GM06990 (cell line): ENCODE measurements at places on chromosomes 7 and 10.

DNA sequence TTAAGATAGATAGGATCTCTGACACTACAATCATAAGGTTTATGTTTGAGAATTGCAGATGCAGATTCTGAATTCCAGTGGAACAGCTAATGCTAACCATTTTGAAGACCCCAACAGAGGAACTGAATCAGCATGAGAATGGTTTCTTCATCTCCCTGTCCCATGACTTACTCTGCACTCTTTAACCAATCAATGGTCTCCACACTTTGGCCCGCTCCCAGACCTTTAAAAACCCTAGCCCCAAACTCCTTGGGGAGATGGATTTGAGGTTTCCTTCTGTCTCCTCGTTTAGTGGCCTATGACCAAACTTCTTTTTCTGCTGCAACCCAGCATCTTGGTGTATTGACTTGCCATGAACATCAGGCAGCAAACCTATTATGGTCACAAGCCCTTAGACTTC lies 804.9 kb downstream of the LRMDA start:
- DNase-seq: no peak

- DNase-seq: no peak
Observed at GRCh38 chr10:106741006-106741530, 423.4 kb downstream of the SORCS1 start.

DNA sequence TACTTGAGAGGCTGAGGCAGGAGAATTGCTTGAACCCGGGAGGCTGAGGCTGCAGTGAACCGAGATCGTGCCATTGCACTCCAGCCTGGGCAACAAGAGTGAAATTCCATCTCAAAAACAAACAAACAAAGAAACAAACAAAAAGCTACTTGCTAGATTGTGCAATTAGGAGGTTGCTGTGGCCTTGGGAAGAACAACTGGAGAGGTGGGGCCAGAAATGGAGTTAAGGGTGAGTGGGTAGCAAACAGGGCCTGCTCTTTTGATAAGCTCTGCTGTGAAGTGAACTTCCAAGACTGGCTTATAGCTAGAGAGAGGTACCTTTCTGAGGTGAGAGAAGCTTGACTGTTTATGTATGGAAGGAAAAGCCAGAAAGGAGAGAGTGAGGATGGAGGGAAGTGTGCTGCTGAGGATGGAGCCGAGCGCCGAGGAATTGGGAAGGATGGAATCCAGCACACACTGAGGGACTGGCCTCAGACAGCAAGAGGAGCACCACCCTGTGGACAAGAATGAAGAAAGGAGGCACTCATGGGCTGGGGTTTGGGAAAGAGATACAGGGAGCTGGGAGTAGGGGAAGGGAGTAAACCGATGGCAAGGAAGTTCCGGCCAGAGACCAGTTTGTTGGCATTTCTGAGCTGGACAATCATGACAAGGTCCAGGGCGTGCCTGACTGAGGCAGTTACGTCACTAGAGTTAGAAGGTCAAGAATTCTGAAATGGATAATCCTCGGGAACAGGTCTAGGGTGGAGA lies 7.0 kb upstream of the RPEL1 start:
- DNase-seq: no peak

DNA sequence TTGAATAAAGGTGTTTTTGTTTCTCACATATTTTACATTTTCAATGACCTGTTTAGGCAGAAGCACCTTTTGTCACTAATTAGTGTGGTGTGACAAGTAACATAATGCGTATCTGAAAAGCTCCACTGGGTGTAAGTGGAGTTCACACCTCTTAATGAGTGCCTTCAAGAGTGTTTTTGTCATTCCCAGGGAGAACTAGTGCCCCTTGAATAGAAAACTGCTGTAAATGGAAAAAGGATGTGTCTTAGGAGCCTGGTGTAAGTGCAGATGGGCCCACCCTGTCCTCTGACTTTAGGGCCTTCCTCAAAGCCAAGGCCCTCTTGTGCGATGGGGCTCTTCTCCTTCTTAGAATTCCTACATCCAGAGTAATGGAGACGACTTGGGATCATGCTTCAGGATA lies 170.0 kb downstream of the MGMT start:
- DNase-seq: no peak

DNA sequence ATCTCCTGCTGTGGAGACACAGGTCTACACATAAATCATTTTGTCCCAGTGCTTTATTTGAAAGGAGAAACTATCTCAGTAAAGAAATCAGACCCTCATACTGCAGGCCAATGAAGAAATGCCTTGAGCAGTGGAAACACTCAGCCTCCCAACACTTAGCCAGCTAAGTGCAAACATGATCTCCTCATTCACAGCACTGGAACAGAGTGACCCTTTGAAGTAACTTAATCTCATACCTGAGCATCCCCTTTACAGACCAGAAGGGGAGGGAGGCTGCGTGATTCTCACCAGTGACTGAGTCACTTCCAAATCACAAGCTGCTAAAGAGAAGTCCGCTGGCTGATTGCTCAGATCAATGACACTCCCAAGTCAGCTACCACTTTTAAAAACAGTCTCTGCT lies 4.5 kb downstream of the CHST15 start:
- no peak for DNase-seq

GRCh38 chr7:151186640-151187408 lies at the start of gene ASB10:
Gene ASB10, minus strand, starts transcription at chr7:151187250. Its CDS starts 120 bp downstream, at chr7:151187130.
- DNase-seq: no peak

GRCh38 chr7:572416-573268 lies 53.0 kb upstream of the PDGFA start:
- no peak for DNase-seq

DNA sequence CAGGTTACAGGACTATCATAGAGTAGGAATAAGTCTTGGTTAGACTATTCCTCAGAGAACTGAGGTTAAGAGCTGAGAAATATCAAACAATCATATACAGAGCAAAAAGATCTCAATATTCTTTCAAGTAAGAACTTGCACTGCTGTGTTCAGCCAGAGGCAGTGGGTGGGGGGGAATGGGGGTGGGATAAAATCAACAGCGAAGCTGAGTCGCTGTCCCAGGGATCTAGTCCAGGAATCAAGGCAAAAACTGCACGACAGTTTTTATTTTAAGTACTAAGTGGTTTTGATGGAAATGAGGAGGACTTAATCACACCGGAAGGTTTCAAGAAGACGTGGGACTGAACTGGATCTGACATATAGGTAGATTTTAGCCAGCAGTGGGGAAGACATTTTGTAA lies 159.1 kb downstream of the SRPK2 start:
- no peak for DNase-seq

DNA sequence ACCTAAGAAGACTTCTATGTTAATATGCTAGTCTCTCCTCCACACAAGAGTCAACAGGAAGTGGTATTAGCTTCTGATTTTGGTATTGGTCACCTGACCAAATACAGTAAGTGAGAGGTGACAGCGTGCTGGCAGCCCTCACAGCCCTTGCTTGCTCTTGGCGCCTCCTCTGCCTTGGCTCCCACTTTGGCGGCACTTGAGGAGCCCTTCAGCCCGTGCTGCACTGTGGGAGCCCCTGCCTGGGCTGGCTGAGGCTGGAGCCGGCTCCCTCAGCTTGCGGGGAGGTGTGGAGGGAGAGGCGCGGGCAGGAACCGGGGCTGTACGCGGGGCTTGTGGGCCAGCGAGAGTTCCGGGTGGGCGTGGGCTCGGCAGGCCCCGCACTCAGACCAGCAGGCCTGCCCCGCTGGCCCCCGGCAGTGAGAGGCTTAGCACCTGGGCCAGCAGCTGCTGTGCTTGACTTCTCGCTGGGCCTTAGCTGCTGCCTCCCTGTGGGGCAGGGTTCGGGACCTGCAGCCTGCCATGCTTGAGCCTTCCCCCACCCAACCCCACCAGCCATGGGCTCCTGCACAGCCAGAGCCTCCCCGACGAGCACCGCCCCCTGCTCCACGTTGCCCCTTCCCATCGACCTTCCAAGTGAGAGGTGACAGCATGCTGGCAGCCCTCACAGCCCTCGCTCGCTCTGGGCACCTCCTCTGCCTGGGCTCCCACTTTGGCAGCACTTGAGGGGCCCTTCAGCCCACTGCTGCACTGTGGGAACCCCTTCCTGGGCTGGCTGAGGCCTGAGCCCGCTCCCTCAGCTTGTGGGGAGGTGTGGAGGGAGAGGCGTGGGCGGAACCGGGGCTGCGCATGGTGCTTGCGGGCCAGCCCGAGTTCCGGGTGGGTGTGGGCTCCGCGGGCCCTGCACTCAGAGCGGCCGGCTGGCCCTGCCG lies 4.2 kb upstream of the ACSL5 start:
- DNase-seq: no peak

GRCh38 chr7:138595454-138595853 lies 105.7 kb downstream of the SVOPL start:
- no peak for DNase-seq

DNA sequence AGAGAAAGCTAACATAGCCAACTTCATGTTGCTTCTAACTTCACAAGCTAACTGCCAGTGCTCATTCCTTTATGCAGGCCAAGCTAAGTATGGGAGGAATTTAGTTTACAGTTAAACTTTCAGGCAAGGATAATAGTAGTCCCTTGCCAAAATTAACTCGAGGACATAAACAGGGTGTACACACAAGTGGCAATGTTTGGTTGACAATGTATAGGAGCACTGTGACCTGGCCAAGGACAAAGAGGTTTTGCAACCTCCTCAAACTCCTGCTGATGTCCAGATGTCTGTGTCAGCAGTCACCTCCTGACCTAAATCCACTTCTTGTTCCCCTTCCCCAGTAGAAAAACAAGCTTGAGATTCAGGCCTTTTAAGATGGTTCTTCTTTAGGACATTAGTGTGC lies 494.6 kb upstream of the KLF6 start:
- DNase-seq: no peak

DNA sequence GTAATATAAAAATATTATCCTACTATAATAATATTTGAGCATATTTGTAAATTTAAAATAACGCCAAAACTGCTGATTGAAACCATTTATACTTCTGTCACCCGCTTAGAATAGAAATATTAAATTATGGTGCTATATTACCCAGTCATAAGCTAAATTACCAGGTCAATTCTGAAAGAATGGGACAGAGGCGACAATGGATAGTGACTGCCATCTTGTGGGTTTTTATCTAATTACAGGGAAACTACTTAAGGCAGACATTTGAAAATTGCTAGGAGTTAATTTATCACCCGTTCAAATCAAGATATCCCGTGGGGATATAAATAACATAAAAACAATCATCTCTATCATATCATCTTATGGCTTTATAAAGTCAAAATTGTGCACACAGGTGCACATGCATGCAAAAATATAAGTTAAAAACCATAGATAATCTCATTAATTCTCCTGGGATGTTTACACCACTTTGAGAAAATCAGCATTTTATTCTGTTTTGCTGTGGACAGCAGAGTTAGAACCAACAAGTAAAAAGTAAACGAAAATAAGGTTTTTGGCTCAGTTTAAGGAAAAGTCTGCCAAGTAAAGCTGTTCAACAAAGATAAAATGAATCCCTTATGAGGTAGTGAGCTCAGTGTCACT lies 41.3 kb upstream of the HPSE2 start:
- DNase-seq: no peak

- no peak for DNase-seq
Observed at GRCh38 chr10:42992156-42992956, 84.5 kb upstream of the RET start.

- DNase-seq: no peak
Observed at GRCh38 chr7:157892751-157893523, 556.1 kb downstream of the DNAJB6 start.

DNA sequence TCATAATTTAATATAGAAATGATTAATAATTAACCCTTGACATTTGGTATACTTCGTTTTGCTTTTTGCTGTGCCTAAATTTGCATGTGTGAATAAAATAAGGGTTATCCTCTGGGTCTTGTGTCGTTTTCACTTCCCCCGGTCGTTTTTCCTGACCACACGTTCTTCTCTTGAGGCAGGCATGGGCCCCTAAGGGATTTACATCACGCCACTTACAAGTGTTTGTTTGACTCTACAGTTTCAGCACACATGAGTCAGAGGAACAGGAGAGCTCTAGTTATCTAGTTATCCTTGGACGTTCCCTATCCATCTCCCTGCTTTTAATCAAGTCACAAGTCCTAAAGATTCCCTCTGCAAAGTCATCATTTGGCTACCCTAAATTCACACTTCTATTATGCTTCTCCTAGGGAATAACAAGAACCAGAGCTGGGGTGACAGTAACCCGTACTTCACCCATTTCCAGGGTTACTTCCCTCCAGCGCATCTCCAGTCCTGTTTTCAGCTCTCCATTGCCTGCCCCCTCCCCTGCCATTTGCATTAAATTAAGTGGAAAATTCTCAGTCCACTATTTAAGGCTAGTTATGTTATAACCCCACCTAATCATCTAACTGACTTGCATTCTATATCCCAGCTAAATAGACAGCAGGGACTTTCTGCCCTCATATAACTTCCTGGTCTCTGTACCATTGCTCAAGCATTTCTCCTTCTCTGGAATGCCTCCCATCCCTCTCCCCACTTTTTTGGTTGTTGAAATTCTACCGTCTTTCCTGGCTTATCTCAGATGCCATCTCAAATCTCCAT lies 206.9 kb downstream of the PTEN start:
- DNase-seq: peak; percentile 64

DNA sequence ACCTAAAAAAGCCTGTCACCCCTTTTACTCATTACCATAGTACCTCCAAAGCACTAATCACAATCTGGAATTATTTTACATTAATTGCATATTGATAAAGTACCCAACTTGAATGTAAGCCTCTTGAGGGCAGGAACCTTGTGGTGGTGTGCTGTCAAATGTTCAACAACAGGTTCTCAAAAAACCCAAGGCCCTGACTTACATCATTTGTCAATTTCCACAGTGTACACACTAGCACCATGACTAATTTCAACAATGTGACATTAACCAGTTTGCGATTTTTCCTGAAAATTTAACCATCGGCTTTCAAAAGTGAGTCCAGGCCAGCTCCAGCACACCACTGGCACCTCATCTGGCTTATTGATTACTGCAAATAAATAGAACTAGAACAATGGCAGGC lies 87.5 kb downstream of the SVOPL start:
- DNase-seq: no peak

GRCh38 chr10:7261351-7261750 lies 149.5 kb downstream of the SFMBT2 start:
- DNase-seq: no peak

- no peak for DNase-seq
Observed at GRCh38 chr10:131698232-131698631, 202.6 kb upstream of the PPP2R2D start.

DNA sequence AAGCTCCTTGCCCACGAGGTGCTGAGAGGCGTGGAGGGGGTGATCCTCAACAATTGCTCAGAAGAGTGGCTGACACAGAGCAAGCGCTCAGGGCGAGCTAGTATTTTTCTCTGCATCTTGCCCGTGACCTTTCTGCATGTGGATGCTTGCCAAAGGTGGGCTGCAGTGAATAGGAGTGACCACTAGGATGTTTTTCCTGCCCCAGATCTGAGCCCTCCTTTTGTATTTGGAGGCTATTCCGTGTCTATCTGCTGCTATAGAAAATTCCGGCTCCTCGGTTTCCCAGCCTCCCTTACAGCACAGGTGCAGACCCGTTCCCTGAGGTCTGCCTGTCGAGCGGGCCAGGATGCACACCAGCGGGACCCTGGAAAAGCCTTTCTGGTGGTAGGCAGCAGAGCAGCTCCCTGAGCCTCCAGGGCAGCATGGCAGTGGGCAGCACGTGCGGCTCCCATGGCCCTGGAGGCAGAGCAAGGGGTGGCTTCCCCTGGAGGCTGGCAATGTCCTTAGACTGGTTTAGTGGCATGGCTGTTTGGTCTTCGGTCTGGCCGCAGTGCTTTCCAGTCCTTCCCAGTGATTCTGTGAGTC lies 145.1 kb upstream of the PCBD1 start:
- no peak for DNase-seq
